Muscle of leg (tissue), 16 donors: ENCODE measurements at places on chromosomes 1 and 21. TPM values are rescaled to one million over a fixed set of nuclear protein-coding genes. Genes with fewer than 3 reads are reported as not detected.

The CENPF gene
- polyA plus RNA-seq = 31.1 TPM

- peak; percentile 87 for DNase-seq
Measured at GRCh38 chr1:151372058-151372934, at the start of gene SELENBP1. TSS of gene SELENBP1 (minus strand) at chr1:151372705. CDS start at chr1:151372641, 64 bp downstream.

DNA sequence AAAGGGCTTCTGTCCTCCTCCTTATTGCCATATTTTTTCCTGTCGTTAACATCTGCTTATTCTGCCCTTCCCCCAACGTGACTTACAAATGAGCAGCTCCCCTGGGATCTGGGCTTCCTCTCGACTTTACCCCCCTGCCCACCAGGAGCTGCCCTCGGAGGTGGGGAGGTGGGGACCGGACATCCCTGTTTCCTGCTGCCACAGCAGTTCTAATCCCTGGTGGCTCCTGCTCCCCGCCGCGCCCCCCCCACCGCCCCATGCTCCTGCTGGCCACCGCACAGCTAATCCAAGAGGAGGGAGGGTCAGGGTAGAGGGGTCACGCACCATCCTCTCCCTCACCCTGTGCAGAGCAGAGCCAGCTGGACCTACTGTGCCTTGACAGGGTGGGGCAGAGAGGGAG is 4.4 kb upstream of the SLC27A3 start:
- no peak for DNase-seq

The CD1D gene
- polyA plus RNA-seq = 1.9 TPM

DNA sequence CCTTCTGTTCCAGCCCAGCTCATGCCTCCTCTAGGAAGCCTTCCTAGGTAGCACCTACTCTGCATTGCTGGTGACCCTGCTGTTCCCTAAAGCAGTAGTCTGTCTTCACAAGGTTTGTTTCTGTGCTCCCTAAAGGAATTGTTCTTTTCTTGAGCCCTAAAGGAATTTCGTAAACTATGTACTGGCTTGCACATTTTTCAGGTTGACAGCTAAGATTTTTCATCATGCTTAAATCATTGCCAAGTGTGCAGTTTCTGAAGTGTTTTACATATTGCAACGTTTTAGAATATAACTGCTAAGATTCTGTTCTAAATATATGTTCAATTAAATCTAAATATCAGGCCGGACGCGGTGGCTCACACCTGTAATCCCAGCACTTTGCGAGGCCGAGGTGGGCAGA is 13.1 kb downstream of the S100A16 start:
- no peak for DNase-seq

GRCh38 chr21:18041012-18041411 is 203.6 kb upstream of the CHODL start:
- peak; percentile 73 for DNase-seq

GRCh38 chr21:45439901-45440461 is 35.0 kb downstream of the COL18A1 start:
- DNase-seq = no peak

The TAS1R1 gene
- polyA plus RNA-seq = 6.9 TPM

DNA sequence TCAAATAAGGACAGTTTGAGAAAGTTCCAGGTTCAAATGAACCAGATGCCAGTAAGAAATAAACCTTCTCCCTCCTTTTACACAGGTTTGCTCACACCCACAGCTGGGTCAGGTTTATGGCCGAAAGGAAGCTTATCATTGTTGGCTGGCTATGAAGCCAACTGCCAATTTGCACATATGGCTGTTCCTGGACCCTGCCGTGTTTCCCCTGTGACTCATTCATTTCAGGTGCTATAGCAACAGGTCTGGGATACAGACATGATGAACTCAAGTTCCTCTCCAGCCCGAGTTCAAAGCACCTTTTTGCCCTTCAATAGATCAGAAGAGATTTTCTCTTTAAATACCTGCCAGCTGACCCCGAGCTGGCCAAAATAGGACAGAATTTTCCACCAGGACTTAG is 134.4 kb upstream of the SMYD2 start:
- no peak for DNase-seq

The OR2AK2 gene
- not detected for polyA plus RNA-seq

- no peak for DNase-seq
Measured at GRCh38 chr1:36964830-36965229, 69.5 kb downstream of the GRIK3 start.

DNA sequence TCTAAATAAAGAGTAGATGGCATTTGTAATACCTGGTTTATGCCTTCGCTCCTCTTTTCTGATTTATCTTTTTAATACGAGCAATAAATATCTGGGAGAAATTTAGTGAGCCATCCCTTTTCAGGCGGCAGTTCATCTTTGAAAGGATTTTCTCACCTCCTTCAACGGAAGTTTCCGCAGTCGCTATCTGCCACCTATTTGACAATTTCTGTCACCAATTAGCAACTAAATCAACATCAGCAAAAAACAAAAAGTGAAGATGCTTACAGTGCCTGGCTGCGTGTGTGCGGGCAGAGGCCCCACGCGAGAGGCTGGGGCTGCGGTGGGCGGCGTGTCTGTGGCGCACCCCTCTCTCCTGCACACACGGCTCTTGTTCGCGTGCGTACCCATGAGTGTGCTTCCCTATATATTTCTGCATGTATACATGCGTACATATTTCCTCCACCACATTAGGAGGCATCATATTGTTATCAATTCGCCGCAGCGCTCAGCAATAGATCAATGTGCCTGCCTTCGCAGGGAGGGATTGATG is 117.3 kb upstream of the BARHL2 start:
- DNase-seq = no peak

- DNase-seq = peak; percentile 12
Measured at GRCh38 chr1:19844731-19845495, 29.8 kb upstream of the RNF186 start.

GRCh38 chr1:235259133-235259778 is 68.7 kb downstream of the ARID4B start:
- DNase-seq = no peak

The GJB3 gene
- 0.12 TPM for polyA plus RNA-seq

GRCh38 chr1:228510101-228510802 is 23.1 kb downstream of the RNF187 start:
- DNase-seq = no peak

DNA sequence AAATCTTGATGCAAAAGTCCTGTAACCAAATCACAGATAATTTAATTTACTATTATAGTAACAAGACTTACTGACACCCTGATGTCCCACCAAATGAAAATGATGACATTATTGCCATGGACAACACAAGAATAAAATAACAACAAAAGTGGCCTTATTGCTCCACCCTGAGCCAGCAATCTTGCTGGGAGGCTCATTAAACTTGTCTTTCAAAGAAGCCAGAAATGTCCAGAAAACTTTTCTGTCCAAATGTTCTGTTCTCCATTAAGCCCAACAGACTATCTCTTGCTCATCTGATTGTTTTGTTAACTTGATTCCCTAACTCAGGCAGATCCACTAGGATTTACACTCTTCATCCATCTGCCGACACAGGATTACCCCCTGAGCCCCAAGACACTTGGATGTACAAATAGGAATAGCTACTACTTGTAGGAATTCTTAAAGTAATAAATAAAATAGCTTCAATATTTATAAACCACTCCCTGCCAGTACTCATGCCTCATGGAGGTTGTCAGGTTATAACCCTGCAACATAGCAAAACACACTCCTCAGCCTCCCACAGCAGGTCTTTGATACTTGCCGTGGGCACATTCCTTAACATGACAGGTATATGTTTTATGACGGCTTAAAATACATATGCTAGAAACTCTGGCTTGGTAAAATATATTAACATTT is 84.9 kb downstream of the PTPN14 start:
- DNase-seq = peak; percentile 67

- DNase-seq = peak; percentile 73
Measured at GRCh38 chr1:192158181-192158580, at the start of gene RGS18. TSS of gene RGS18 (plus strand) at chr1:192158462. CDS start at chr1:192158638, 176 bp downstream.

GRCh38 chr1:201468501-201468843 is 516 bp downstream of the PHLDA3 start:
- DNase-seq = peak; percentile 60

The HUNK gene
- polyA plus RNA-seq = 3.9 TPM
